T-cell (primary cell): ENCODE measurements at places on chromosomes 16 and 17. TPM values are rescaled to one million over a fixed set of nuclear protein-coding genes. Genes with fewer than 3 reads are reported as not detected.

DNA sequence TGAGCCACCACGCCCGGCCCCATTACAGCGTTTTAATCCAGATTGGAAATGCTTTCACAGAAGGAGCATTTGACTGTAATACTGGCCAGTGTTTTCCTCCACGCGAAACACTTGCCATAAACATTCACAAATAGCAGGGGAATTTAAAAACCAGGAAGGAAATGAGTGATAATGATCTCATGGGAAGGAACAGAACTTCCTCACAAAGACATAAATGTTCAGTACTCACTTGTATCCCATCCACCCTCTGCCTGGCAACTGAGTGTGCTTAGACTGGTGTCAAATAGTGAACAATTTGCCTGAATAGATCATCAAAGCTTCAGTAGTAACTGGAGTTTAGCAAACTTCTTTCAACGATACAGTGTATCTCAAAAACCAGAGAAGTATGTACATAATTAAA is 54.1 kb downstream of the PSMD12 start:
- no peak for DNase-seq
- H3K4me1 ChIP-seq = no peaks in the 10 kb centered on the region
- H3K36me3 ChIP-seq = no peaks in the 10 kb centered on the region
- no peak overlapping the region for H3K4me3 ChIP-seq
- H3K27ac ChIP-seq = no peak overlapping the region
- no peaks in the 10 kb centered on the region for H3K27me3 ChIP-seq

- no peak for DNase-seq
- H3K36me3 ChIP-seq = no peaks in the 10 kb centered on the region
- H3K27ac ChIP-seq = no peak overlapping the region
These were observed 17.6 kb downstream of the LPCAT2 start for GRCh38 chr16:55526441-55526840.

- no peak for DNase-seq
- no peak overlapping the region for H3K4me3 ChIP-seq
- H3K4me1 ChIP-seq = no peaks in the 10 kb centered on the region
- H3K36me3 ChIP-seq = no peaks in the 10 kb centered on the region
- peaks cover 30% of the 10 kb centered on the region for H3K27me3 ChIP-seq
These were observed 4.3 kb downstream of the SPDYE4 start for GRCh38 chr17:8753976-8754440.

GRCh38 chr17:20289984-20290383 is 177.4 kb downstream of the LGALS9B start:
- H3K4me3 ChIP-seq = no peak overlapping the region
- H3K4me1 ChIP-seq = no peaks in the 10 kb centered on the region
- DNase-seq = no peak
- no peaks in the 10 kb centered on the region for H3K36me3 ChIP-seq

- DNase-seq = no peak
- H3K4me1 ChIP-seq = peaks cover 74% of the 10 kb centered on the region
- no peaks in the 10 kb centered on the region for H3K27me3 ChIP-seq
- H3K27ac ChIP-seq = peak overlapping the region; percentile 87
- H3K36me3 ChIP-seq = no peaks in the 10 kb centered on the region
- H3K4me3 ChIP-seq = no peak overlapping the region
These were observed 39.6 kb downstream of the CDRT15 start for GRCh38 chr17:14197057-14197456.

GRCh38 chr17:48841395-48841831 is 10.6 kb downstream of the CALCOCO2 start:
- peak overlapping the region; percentile 68 for H3K27ac ChIP-seq
- DNase-seq = peak; percentile 47
- H3K36me3 ChIP-seq = peaks cover 32% of the 10 kb centered on the region
- H3K4me3 ChIP-seq = peak overlapping the region; percentile 22

DNA sequence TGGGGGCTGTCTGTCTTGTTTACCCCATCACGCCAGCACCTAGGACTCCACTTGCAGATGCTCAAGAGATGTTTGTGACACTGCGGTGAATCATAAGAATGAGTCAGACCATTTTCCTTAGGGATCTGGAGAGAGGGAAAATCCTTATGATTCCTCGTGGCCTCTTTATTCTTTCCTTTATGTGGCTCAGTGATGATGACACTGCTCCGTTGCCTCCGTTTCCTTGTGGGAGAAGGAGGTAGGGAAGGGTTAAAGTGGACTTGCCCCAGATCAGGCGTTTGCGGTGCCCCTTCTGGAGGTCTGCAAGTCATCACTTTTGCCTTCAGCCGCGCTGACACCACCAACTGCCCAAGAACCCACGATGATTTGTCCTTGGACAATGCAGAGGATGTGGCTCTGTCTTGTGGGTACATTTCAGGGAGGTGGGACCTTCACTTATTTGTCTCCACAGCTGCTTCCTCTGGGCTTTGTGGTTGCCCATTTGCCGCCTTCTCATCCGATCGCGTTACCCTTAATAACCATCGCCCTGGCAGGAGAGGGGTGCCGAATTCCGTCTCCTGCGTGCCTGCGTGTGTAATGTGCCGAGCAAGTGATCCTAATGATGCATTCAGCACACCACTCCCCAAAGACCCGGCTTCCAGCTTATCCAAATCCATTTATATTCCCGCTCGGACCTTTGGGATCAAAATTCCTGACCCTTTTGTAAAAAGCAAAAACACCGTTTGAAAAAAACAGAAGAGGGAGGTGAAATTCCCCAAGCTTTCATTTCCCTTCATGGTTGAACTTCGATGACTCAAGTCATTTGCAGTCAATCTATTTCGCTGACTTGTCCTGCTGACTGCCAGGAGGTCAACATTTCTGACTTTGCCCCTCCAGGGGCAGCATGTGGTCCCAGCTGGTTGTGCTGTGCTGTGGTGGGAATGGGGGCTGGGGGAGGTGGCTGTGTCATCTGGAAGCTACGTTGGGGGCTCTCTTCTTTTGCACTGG is 87.2 kb upstream of the IRX3 start:
- H3K27me3 ChIP-seq = peaks cover 3% of the 10 kb centered on the region
- H3K4me1 ChIP-seq = no peaks in the 10 kb centered on the region
- H3K4me3 ChIP-seq = no peak overlapping the region

NEK8 gene
- total RNA-seq = 7.7 TPM

DNA sequence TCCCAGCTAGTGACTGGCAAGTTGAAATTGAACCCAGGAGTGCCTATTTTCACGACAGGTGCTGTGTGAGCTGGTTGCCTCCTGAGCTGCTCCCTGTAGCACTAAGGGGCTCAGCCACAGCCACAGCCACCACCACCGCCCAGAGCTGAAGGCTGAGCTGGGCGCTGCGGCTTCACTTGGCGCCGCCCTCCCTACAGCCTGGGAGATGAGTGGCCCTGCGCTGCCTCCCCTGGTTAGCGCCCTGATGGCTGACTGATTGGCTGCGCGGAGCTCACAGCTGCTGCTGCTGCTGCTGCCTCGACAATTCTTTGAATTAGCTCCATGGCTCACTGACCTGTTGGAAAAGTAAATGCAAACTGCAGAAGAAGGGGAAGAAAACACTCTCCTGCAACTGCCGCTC is 91.8 kb upstream of the TMEM132E start:
- H3K27ac ChIP-seq = no peak overlapping the region
- H3K4me1 ChIP-seq = no peaks in the 10 kb centered on the region
- H3K36me3 ChIP-seq = no peaks in the 10 kb centered on the region
- peaks cover 51% of the 10 kb centered on the region for H3K27me3 ChIP-seq

GRCh38 chr17:78652913-78653312 is 75.7 kb upstream of the DNAH17 start:
- H3K36me3 ChIP-seq = no peaks in the 10 kb centered on the region
- no peak overlapping the region for H3K27ac ChIP-seq
- peaks cover 4% of the 10 kb centered on the region for H3K27me3 ChIP-seq
- no peaks in the 10 kb centered on the region for H3K4me1 ChIP-seq
- DNase-seq = no peak

DNA sequence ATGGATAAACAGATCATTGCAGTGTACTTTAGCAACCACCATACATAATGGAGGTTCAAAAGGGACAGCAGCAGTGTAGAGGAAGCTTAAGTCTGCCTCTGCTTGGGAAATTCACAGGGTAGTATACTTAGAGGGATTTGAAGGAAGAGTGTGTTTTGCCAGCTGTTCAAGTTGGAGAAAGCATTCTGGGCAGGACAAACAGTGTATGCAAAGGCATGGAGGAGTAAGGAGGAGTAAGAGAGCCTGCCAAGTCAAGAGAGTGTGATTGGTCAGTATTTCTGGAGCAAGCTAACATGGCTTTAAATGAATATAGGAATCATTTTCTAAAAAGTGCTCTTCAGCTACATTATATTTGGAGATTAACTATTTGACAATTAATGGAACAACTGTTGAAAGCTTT is 22.9 kb upstream of the PHAF1 start:
- DNase-seq = no peak
- no peak overlapping the region for H3K4me3 ChIP-seq
- H3K4me1 ChIP-seq = no peaks in the 10 kb centered on the region
- H3K27me3 ChIP-seq = no peaks in the 10 kb centered on the region

DNA sequence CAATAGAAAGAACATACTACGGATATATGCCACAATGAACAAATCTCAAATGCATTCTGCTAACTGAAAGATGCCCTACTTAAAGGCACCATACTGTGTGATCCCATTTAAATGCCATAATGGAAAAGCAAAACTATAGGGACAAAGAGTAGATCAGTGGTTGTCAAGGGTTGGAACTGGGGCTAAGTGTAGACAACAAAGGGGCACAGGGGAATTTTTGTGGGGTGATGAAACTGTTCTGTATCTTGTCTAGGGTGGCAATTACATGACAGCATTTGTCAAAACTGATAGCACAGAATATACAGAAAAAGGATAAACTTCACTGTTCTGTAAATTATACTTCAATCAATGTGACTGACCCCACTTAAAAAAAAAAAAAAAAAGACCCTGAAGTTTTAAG is 17.7 kb downstream of the GFOD2 start:
- peaks cover 10% of the 10 kb centered on the region for H3K4me1 ChIP-seq
- no peak overlapping the region for H3K27ac ChIP-seq
- no peak overlapping the region for H3K4me3 ChIP-seq
- H3K36me3 ChIP-seq = peaks cover 3% of the 10 kb centered on the region
- DNase-seq = no peak

GRCh38 chr17:2241823-2242222 is 61.8 kb downstream of the SMG6 start:
- no peak for DNase-seq
- H3K27ac ChIP-seq = no peak overlapping the region
- H3K4me3 ChIP-seq = no peak overlapping the region
- peaks cover 10% of the 10 kb centered on the region for H3K36me3 ChIP-seq

DNA sequence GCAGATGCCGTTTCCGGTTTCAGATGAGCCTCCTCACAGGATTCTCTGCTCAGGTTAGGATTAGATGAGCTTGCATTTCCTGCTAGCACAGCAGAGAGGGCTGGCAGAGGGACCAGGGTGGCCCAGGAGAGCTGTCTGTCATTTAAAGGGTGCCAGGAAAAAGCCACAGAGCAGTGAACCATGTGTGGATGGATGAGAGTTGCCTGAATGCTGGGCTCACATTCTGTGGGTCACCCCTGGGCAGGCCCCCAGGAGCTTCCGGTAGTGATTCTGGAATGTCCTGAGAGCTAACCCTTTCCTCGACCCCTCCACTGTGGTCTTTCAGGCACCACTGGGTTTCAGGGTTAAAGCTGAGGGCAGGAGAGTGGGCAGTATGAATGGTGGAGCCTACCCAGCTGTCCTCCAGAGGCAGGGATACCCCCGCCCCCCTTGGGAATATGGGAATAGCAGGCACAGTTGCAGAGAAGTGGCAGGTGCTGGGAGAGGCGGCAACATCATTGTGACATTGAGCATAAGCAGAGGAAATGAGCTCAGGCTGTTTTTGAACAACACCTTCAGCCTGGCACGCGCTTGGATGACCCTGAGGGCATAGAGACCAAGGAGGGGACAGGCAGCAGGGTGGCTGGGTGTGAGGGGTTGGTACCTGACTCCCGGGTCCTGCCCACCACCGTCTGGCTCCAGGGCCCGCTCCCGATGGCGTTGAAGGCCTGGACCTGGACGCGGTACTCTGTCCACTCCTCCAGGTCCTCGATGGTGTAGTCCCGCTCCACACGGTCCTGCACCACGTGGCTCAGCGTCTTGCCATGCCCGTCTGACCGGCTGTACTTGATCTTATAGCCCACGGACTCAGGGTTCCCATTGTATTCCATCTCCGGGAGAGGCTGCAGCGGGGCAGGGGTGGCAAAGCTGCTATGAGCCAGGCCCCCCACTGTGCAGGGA is 83.0 kb upstream of the CDC42EP4 start:
- H3K4me3 ChIP-seq = no peak overlapping the region
- H3K36me3 ChIP-seq = no peaks in the 10 kb centered on the region
- H3K4me1 ChIP-seq = no peaks in the 10 kb centered on the region

DNA sequence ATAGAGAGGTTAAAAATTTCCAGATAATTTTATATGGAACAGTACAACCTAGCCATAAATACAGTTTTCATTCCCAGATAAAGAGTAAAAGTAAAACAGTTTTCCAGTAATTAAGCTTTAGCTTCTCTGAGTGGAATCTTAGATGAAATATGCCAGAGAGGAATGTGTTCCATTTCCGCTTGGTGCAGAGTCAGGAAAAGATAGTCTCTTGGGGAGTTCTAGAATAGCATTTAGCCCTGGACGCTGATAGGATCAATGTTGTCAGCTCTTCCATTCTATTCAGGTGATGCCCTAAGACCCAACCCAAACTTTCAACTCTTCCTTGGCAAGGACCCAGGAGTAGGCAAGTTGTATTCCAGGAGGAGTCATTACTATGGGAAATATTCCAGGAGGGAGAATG is 30.9 kb upstream of the ABCA3 start:
- no peak overlapping the region for H3K4me3 ChIP-seq
- H3K36me3 ChIP-seq = no peaks in the 10 kb centered on the region

- H3K27ac ChIP-seq = peak overlapping the region; percentile 68
- H3K27me3 ChIP-seq = no peaks in the 10 kb centered on the region
- peaks cover 74% of the 10 kb centered on the region for H3K4me1 ChIP-seq
- no peak overlapping the region for H3K4me3 ChIP-seq
- DNase-seq = no peak
These were observed 25.2 kb downstream of the TK2 start for GRCh38 chr16:66524601-66525164.

GRCh38 chr17:75088465-75089417 is 987 bp downstream of the SLC16A5 start:
- no peaks in the 10 kb centered on the region for H3K36me3 ChIP-seq
- peak overlapping the region; percentile 70 for H3K4me3 ChIP-seq
- no peaks in the 10 kb centered on the region for H3K27me3 ChIP-seq
- H3K27ac ChIP-seq = peak overlapping the region; percentile 47

ARL16 gene
- total RNA-seq = 51.0 TPM

SMTNL2 gene
- total RNA-seq = not detected

DNA sequence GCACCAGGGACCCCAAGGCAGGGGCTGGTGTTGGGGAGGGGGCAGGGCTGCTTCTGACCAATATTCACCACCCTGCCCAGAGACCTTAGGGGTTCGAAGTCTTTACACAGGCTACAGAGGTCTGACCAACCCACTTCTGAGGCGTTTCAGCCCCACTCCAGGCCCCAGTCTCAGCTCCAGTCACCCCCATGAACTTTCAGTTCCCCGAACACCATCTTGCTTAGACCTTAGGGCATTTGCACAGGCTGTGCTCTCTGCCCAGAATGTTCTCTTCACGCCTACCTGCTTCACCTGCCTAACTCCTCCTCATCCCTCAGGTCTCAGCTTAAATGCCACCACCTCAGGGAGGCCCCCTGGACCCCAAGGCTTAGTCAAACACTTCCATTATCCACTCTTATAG is 25.8 kb upstream of the CPNE2 start:
- no peaks in the 10 kb centered on the region for H3K4me1 ChIP-seq
- H3K4me3 ChIP-seq = no peak overlapping the region
- H3K27ac ChIP-seq = no peak overlapping the region
- no peaks in the 10 kb centered on the region for H3K27me3 ChIP-seq
- DNase-seq = no peak

PDILT gene
- not detected for total RNA-seq

TBC1D3H gene
- 0.66 TPM for total RNA-seq

KRTAP4-4 gene
- not detected for total RNA-seq
